ENCODE measurements at places on chromosomes 1 and 21.

- no peak for DNase-seq
Observed at GRCh38 chr1:151968058-151968457, 25.6 kb downstream of the S100A10 start.

GRCh38 chr1:235017719-235018118 lies 110.9 kb downstream of the TOMM20 start:
- no peak for DNase-seq

- DNase-seq, result no peak
Observed at GRCh38 chr21:40846103-40846502, 855 bp downstream of the DSCAM start.

DNA sequence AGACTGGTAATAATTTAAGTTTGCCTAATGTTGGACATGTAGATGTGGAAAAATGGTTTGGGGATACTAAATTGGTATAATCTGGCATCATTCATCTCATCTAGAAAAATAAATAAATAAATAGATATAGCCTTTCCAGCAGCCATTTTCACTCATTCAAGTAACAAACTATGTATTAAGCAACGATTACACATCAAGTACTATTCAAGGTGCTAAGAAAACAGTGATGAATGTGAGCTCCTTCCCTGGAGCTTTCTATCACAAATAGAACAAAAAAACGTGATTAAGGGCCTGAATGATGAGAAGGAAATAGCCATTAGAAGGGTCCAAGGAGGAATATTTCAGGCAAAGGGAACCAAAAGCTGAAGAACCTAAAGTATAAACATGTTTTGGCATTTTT lies 37.1 kb downstream of the STIL start:
- DNase-seq, result no peak

DNA sequence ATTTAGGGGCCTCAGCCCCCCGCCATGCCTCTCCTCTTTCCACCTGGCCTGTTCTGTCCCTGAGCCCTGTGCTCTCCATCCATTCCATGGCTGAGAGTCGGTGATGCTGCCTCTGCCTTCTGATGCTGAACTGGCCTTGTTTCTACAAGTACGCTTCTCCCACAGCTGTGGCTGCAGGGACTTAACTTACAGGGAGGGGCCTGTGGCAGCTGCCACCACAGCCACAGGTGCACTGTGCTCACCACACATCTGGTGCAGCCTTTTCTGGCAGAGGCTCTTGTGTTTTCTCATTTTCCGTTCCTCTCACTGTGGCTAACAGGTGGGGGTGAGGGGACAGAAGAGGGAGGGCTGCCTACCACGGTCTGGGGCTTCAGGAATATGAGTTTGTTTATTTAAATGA lies 4.2 kb downstream of the FMO1 start:
- no peak for DNase-seq

DNA sequence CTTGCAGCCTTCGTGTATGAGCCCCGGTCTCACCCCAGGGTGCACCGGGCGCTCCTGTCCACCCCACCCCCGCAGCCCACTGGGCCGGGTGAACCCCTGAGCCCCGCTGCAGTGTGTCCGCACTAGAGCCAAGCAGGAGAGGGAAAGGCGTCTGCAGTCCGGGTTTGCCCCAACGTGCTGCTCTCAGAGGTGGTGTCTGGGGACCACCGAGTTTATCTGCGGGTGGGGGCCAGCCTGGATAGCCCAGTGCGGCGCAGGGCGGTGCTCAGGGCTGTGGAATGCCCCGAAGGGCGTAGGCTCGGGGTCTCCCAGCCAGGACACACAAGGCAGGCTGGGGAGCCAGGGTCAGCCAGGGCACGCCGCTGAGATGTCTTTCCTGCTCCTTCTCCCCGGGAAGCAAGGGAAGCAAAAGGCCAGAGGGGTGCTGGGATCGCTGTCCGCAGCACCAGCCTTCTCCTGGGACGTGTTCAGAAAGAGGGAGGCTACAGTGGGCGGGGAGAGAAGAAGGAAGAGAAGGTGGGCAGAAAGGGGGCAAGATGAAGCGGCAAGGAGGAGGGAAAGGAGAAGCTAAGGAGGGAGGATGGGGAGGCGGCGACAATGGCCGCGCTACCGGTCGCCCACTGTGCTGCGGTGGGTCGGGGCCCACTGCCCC lies 56.6 kb downstream of the MAB21L3 start:
- no peak for DNase-seq

- no peak for DNase-seq
Observed at GRCh38 chr1:69898403-69898947, 306.9 kb downstream of the LRRC40 start.

DNA sequence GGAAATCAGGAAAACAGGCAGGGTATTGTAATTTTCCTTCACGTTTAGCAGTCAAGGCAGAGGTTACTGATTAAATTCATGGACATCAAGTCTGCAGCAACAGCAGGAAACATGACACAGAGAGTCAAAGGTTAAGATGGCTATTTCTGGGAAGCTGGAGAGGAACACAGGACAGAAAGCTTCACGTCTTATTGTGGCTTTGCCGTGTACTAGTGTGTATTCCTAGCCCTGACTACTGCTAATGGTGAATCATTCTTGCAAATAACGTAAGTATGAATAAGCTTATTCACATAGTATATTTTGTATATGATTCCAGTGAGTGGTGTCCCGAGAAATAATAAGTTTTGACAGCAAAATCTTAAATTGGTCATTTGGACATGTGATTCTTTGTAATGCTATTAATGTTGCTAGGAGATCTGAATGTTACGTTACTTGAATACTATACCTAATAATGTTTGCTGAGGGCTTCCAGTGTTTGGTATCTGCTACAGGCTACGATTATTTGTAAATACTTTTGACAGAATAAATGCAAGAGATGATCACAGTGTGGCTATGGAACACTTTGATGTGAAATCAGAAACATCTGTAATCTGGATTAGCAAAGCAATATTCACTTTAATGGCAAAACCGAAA lies 77.4 kb downstream of the DISP1 start:
- DNase-seq, result no peak
